Osteoblast (primary cell): ENCODE measurements at places on chromosomes 1 and 21. TPM values are rescaled to one million over a fixed set of nuclear protein-coding genes. Genes with fewer than 3 reads are reported as not detected.
A peak's percentile ranks its signal among the peaks of the same experiment; 100 is the strongest.

GRCh38 chr1:121418369-121419049, 233.7 kb downstream of the SRGAP2C start:
- no peaks in the 10 kb centered on the region for H3K4me1 ChIP-seq
- no peak overlapping the region for H3K27ac ChIP-seq
- DNase-seq = no peak
- no peaks in the 10 kb centered on the region for H3K27me3 ChIP-seq

Gene CR1L
- total RNA-seq = not detected in 2 replicates

GRCh38 chr1:211335522-211336157, 9.0 kb downstream of the TRAF5 start:
- peaks cover 5% of the 10 kb centered on the region for H3K4me1 ChIP-seq
- DNase-seq = no peak
- H3K4me3 ChIP-seq = no peak overlapping the region
- H3K27me3 ChIP-seq = no peaks in the 10 kb centered on the region

- no peaks in the 10 kb centered on the region for H3K27me3 ChIP-seq
- no peak overlapping the region for H3K4me3 ChIP-seq
- H3K4me1 ChIP-seq = peaks cover 3% of the 10 kb centered on the region
- DNase-seq = no peak
- H3K36me3 ChIP-seq = no peaks in the 10 kb centered on the region
These were observed 30.0 kb upstream of the OPRD1 start for GRCh38 chr1:28782011-28782410.

DNA sequence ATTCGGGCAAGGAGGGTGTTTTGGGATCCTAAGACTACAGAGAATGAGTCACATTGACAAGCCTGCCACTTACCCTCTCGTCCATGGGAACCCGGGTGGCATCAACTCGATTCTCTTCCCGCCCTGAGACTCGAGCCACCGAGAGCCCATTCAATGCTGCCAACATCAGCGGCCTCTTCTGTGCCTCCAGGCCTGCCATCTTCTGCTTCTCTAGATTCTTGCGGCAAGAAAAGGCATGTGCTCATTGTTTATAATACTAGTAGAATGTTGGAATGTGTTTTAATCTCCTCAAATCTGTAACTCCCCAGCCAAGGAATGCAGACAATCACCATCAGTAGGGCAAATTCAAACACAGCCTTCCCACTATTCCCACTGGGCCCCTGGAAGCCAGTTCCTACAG, 96.9 kb downstream of the SMYD2 start:
- H3K36me3 ChIP-seq = peaks cover 94% of the 10 kb centered on the region
- DNase-seq = no peak
- peaks cover 24% of the 10 kb centered on the region for H3K4me1 ChIP-seq
- peak overlapping the region; percentile 56 for H3K27ac ChIP-seq
- no peaks in the 10 kb centered on the region for H3K27me3 ChIP-seq

Gene SYPL2
- 0.88 and 1.8 TPM in 2 replicates for total RNA-seq

- H3K27ac ChIP-seq = peak overlapping the region; percentile 76
- no peaks in the 10 kb centered on the region for H3K27me3 ChIP-seq
- H3K36me3 ChIP-seq = no peaks in the 10 kb centered on the region
- peak; percentile 94 for DNase-seq
- peaks cover 34% of the 10 kb centered on the region for H3K4me1 ChIP-seq
- no peak overlapping the region for H3K4me3 ChIP-seq
These were observed 114.4 kb upstream of the GADD45A start for GRCh38 chr1:67570486-67571143.

Gene COL24A1
- total RNA-seq = 1.1 and 1.8 TPM in 2 replicates

DNA sequence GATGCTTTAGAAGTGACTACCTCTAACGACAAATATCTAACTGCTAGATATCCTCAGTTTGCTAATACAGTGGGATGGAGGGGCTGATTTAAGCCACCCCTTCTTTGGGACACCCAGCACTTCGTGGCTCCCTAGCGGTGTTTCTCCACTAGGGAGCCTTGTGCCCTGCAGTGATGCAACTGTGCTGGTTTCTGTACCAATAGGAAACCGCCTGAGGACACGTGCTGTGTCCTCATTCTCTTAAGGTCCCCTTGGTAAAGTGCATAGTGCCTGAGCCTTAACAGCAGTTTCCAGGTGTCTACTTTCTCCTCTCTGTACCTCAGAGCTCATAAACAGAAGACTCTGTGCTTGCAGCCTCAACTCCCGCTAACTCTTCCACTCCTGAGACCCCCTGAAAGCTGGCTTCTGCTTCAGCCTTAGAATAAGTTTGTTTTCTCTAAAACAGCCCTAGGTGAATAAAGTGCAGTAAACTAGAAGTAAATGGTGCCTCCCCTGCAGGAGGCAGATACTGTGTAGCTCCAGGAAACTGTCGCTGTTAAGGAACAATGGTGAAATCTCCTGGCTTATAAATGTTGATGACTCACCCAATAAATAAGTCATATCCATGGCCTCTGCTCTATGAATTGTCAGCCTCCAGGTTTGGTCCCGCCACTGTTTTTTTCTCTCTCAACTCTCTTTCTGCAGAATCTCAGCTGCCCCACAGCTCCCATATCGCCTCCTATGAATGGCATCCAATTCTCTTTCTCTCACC, 130.4 kb downstream of the AK5 start:
- no peak overlapping the region for H3K27ac ChIP-seq
- no peak overlapping the region for H3K4me3 ChIP-seq
- DNase-seq = no peak
- H3K4me1 ChIP-seq = peaks cover 17% of the 10 kb centered on the region
- no peaks in the 10 kb centered on the region for H3K36me3 ChIP-seq

Gene WNT2B
- 1.5 and 2.2 TPM in 2 replicates for total RNA-seq

DNA sequence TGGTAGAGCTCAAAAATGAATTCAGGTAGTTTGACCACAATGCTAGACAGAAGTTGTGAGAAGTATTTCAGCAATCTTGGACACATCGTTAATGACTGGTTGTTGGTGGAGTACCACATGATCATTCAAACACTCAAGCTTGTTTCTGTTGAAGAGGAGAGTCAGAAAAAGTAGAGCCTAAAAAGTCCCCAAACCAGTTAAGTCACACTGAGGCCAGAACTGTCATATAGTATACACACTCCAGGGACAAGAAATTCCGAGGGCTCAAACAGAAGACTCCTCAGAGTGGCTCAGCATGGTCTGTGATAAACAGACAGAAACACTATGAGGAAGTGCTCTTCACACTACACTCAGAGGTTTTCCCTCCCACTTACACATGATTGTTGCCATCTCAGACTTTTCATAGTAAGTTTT, 5.8 kb downstream of the TRIM33 start:
- peaks cover 15% of the 10 kb centered on the region for H3K4me1 ChIP-seq
- no peaks in the 10 kb centered on the region for H3K27me3 ChIP-seq
- no peak overlapping the region for H3K4me3 ChIP-seq
- DNase-seq = no peak

DNA sequence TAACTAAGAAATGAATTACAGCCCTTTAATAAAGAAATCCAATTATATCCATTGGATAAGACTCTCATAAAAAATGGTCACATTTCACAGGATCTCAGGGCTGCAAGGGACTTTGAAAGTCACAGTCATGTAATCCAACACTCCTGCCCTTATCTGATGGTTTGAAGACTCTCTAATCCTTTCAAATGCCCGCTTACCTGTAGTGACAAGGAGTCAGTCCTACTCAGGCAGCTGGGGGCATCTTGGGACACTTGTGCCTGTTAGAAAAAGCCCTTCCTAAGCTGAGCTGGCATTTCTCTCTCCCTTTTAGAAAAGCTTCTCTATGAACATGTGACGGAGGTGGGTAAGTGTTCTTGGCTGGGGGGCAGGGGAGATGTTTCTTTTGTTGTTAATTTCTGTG, 11.0 kb upstream of the ZNF691 start:
- no peaks in the 10 kb centered on the region for H3K27me3 ChIP-seq
- DNase-seq = no peak
- H3K4me1 ChIP-seq = no peaks in the 10 kb centered on the region
- no peak overlapping the region for H3K27ac ChIP-seq
- peaks cover 9% of the 10 kb centered on the region for H3K36me3 ChIP-seq

GRCh38 chr1:27970401-27970800, 10.6 kb downstream of the XKR8 start:
- peaks cover 30% of the 10 kb centered on the region for H3K36me3 ChIP-seq
- peaks cover 48% of the 10 kb centered on the region for H3K4me1 ChIP-seq
- no peak overlapping the region for H3K4me3 ChIP-seq
- peak; percentile 94 for DNase-seq
- peak overlapping the region; percentile 82 for H3K27ac ChIP-seq
